ENCODE measurements at places on chromosomes 5 and 9. TPM values are rescaled to one million over a fixed set of nuclear protein-coding genes. Genes with fewer than 3 reads are reported as not detected.

Gene GARIN3
- not detected for total RNA-seq

Gene PIP5KL1
- 1.4 TPM for total RNA-seq

Gene PTPN3
- 7.2 TPM for total RNA-seq

Gene PPP3R2
- not detected for total RNA-seq

Gene MRPS27
- total RNA-seq = 68.4 TPM

Gene ADRB2
- 1.2 TPM for total RNA-seq

Gene MCC
- 33.4 TPM for total RNA-seq

Gene SEMA6A
- 0.23 TPM for total RNA-seq

Gene CCDC192
- total RNA-seq = not detected

Gene RASEF
- 0.07 TPM for total RNA-seq

Gene PCDHB12
- total RNA-seq = 0.46 TPM

Gene TAF11L2
- not detected for total RNA-seq

Gene CDC20B
- total RNA-seq = 0.07 TPM
